ENCODE measurements at places on chromosomes 13 and 19.

GRCh38 chr13:51844862-51845573 is at the start of gene TMEM272:
Gene TMEM272 (minus strand): TSS chr13:51845177. CDS start chr13:51838530, 6,647 bp downstream.
- DNase-seq: peak; percentile 66

GRCh38 chr19:46900341-46900740 is 39.5 kb downstream of the ARHGAP35 start:
- DNase-seq: no peak

GRCh38 chr19:51948975-51949374 is 21.7 kb downstream of the ZNF613 start:
- no peak for DNase-seq

DNA sequence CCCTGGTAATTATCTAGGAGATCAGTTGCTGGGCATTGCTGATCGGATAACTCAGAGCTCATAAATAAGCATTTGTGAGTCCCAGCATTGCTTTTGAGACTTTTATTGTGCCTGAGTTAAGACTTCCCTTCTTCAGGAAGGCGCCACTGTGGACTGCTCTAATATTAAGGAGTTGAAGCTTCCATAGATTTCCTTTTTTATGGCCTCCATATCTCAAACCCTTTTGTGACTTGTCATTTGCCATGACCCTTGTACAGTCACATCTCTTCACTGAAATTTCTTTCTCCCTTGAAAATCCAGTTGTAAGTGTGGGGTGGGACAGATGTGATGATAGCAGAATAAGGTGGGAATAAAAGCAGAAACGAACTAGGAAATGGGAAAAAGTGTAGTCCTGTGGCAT is 6.3 kb downstream of the TM9SF2 start:
- DNase-seq: no peak

DNA sequence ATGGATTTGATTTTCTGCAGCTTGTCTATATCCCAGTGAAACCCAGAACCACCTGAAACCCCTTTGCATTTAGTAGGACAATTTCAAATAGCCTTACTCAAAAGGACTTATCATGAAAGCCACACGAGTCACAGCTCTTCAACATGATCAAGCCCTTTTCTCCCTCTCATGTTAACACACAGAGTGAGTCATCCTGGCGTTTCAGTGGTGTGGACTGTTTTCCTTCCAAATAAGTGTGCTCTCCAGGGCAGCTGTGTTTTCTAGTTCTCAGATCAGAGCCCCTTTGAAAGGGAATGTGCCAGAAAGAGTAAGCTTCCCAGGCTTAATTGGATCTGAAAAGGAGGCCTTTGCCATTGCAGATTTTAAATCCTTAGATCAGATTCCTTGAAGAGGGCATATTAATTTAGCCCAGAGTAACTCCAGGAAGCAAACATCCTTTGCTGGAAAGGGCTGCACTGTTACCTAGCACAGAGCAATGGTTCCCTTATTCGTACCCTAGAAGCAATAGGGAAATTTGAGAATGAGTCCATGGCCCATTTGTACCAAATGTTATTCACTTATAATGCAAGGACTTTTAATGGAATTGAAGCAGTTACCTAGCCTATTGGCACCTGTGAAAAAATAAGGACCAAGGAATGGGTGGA is 51.3 kb downstream of the ERICH6B start:
- no peak for DNase-seq

DNA sequence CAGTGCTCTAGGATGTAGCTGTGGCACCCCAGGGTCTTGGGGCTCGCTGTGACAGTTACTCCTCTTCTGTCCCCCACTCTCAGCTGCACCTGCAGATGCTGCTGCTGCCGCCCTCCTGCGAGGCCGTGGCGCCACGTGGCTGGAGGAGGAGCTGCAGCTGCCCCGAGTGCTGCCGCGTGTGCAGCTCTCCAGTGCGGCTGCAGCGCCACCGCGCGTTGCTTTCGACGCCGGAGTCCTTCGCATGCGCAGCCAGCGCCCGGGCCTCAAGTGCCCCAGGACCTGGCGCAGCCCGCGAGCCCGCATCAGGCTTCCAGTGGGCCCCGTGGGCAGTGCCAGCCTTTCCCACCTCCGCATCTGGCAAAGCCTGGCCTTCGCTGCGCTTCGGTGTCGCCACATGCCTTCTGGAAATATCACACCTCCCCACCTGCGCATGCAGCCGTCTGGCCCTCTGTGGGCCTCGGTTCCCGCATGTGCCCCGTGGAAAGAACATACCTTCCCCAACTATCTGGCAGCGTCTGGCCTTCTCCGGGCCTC is 692 bp upstream of the ZNF580 start:
- DNase-seq: peak; percentile 86

DNA sequence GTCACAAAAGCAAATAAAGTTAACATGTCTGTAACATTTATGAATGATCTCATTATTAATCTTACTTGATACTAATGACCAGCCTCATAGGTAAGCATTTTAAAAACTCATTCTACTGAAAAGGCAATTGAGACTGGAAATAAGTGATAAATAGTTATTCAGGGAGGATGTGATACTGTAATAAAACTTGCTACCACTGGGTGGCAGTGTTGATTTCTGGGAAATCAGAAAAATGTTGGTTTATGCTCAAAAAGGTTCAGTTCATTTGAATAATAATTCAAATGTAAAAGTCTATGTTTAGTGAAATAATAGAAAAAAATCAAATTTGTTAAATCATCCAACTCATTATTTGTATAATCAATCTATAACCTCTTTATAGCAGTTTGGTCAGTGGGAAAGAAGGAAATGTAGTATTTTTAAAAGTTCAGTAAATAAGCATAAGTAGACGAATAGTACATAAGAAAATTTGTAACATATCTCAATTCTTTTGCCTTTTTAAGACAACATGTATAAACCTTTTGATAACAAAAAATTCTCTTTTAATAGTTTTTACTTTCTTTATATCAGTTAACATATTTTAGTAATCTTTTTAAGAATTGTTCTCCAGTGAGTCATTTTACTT is 9.6 kb downstream of the ABHD13 start:
- DNase-seq: peak; percentile 21

DNA sequence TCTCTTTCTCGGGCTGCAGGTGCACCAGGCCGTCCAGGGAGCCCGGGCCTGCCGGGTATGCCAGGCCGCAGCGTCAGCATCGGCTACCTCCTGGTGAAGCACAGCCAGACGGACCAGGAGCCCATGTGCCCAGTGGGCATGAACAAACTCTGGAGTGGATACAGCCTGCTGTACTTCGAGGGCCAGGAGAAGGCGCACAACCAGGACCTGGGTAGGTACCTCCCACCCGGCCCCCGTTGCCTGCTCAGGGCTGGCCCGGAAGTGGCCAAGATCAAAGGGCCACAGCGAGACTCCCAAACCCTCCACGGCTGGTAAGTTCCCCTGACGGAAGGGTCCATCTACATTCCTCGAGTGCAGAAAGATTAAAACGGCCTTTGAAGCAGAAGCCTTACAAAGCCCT is 55.1 kb downstream of the RAB20 start:
- no peak for DNase-seq

DNA sequence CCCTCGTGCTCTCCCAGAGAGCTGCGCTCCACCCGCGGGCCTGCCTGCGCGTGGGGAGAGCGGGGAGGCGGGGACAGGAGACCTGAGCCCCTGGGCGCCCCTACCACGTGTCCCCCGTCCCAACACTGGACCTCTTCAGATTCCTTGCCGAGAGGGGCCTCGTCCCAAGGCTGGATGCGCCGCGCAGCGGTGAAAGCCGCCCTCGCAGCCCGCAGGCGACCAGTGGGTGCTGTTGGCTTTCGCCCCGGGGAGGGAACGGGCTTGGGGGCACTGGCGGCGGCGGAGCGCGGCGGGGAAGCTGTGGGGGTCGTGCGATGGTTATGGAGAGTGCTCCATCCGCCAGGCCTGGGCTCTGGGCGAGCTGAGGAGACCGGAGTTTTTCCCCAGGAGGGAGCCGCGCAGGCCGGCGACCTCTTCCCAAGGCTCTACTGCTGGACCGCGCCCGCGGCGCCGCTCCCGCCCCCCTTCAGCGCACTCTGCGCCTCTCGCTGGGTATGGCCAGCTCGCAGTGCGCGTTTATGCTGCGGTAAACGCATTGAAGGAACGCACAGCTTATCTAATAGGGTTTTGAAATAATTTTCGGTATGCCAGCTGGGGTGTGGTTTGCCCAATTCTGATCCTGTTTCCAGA is 17.2 kb upstream of the RNF17 start:
- peak; percentile 9 for DNase-seq

DNA sequence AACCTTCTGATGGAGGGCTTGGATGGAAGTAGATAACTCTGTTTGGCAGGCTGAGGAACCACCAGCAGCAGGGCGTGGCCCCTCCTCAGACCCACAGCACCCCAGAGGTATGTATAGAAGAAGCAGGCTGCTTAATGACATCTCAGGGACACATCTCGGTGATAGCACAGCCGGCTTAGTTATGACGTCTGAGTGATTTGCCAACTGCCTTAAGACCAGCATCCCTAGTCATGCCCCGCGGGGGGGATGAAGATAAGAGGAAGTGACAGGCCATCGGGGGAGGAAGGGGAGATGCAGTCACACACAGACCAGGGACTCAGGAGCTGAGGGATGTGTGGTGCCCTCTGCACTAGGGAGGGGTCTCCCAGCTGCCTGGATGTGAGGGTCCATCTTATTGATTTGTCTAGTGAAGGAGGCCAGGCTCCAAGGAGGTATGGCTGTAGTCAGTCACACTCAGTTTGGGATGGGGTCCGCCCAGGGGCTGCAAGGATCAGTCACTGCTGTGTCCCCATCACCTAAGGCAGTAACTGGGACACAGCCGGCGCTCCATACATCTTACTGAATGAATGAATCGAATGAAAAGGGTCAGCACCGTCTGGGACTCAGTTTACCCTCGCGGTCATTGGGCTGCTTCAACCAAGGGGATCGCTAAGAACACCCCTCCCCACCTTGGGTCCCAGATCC is 19.2 kb upstream of the ERCC1 start:
- no peak for DNase-seq

DNA sequence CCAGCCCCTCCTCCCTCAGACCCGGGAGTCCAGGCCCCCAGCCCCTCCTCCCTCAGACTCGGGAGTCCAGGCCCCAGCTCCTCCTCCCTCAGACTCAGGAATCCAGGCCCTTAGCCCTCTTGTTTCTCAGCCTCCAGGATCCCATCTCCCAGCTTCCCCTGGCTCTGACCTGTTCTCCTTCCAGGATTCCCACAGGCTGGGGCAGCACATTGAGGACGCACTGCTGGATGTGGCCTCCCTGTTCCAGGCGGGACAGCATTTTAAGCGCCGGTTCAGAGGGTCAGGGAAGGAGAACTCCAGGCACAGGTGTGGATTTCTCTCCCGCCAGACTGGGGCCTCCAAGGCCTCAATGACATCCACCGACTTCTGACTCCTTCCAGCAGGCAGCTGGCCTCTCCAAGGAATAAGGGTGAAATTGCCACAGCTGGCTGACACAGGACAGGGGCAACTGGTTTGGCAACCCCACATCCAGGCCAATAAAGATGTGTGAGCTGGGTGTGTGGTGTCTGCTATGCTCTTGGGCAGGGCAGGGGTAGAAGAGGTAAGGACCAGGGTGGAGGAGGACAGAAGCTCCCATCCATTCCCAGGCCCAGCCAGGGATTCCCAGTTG is 22.4 kb downstream of the CPT1C start:
- DNase-seq: no peak

DNA sequence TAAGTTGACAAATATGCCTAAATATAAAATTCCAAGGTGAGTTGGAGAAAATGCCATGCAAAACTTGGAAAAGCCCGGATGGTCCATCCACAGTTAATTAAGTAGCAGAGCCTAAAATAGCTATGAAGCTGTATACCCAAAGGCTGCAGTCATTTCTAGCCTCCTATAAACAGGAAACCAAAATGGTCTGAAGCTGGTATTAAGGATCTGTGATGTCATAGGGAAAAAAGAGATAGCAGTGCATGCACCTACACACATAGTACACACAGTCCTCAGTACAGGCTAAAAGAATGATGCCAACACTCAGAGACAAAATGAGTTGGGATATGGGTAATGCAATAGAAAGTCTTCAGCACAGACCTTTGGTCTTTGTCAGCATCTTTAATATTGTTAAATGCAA is 736.9 kb downstream of the EFNB2 start:
- DNase-seq: no peak

DNA sequence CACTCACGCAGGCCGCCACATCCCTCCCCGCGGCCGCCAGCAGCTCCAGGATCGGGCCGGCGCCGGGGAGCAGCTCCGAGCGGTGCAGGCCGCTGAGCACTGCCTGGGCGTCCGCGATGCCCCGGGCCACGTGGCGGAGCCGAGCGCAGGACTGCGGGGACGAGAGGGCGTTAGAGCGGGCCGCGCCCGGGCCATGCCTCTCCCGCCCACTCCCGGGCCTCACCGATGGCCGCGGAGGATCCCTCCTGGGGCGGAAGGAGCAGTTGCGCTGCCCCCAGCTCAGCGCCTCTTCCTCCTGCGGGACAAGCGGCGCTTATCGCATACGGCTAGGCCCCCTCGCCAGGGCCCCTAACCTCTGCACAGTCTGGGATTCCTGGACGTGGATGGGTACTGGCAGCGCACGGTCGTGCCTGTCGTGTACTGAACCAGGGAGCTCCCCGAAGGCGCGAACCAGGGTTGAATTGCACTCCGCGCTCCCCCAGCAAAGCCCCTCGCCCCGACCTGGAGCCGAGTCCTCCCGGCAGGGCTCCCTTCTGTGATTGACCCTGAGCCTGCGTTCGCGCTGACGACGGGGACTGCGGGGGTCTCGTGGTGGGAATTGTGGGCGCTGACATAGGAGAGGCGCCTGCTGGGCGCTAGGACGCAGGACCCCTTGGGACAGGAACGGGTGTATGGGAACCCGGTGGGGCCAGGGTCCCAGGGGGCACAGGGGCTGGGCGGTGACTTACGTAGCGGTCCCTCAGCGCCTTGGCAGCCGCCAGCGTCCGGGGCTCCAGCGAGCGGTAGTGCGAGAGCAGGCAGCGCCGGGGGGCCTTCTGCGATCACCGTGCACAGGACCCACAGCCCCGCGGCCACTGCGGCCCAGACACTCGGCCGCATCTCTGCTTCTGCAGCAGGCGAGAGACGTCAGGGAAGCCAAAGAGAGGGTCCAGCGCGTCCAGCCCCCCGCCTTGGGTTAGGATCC is 673 bp downstream of the IFNL4 start:
- no peak for DNase-seq

DNA sequence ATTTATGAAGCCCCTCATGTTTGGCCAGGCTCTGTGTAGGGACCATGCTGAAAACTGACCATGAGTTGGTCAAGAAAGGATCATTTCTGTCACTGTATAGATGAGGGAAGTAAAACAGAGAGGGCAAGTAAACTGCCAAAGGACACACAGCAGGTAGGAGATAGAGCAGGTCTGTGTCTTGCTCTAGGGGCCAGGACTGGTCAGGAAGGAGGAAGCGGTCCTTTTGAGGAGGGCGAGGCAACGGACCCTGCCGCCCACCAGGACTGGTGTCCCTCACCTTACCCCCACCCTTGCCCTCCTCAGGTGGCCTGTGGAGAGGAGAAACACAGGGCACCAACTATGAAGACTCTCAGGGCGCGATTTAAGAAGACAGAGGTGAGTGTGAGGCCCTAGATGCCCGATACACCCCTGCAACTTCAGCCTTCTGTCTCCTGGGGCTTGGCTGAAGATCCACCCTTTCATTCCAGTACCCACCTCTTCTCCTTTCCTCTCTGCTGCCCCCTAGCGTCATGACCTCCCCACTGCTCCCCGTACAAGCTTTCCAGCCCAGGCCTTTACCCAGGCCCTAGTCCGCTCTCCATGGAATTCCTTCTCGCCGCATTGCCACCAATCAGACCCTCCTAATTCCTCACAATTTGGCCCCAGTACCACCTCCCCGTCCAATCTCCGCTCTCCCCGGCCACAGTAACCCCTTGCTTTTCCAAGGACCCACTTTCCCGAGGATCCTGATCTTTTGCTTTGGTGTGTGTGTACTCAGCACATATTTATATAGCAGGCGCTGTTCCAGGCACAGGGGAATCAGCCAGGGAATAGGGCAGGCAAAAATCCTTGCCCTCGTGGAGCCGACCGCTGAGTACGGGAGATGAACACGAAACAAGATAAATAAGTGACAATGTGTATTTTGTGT is 3.9 kb downstream of the ANKRD24 start:
- DNase-seq: peak; percentile 50

- DNase-seq: no peak
Measured at GRCh38 chr19:3057275-3057714, 5.0 kb downstream of the TLE5 start.

Measured in NCI-H1930 (cell line).